GF-D8 (cell line): ENCODE measurements at places on chromosomes 7 and 10.

DNA sequence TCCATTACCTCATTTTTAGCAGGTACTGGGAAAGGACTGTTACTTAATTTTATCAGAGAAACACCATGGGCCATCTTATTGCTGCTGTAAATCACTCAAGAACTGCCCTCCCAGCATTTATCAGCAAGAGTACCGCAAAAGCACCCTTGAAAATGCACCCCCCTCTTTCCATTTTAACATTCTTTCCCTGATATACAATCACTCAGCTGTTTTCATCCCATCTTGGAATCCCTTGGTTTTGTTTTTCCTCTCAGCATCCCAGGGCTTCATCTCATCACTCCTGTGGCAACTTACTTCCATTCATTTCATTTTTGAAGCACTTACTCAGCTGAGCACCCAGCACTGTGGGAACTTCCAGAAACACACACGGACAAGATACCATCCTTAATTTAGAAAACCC is 36.5 kb downstream of the RAPGEF5 start:
- no peak for DNase-seq

DNA sequence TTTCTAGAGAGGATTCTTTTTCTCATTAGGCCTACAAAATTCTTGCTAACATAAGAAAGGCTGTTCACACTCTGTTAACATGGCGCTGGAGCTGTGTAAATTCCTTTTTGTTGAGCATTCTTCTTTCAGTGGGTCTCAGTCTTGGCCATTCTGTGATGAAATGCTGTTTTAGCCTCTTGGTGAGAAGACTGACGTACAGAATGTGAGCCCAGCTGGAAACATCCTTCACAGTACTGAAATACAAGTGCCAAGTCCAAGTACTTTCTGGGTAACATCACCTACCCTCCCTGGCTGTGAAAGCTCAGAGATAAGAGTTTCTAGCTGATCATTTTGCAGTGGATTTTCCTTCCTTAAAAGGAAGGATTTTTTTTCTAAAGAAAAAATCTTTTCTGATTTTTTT is 231.8 kb downstream of the AHR start:
- no peak for DNase-seq

DNA sequence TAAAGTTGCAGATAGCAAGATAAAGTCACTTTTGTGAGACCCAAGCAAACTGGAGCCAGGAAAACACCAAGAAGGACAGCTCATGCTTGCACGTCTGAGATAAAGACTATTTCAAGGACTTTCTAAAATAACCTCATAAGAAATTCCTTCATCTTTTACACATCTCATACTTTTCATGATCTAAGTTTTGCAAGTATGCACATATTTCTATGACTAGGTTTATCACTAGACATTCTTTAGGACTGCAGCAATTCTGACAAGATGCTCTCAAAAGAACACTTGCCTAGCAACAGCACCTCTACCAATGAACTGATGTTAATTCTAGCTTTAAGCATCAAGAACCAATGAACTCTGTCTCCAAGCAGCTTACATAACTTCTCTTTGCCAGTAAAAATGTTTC is 457.6 kb downstream of the SEMA3D start:
- no peak for DNase-seq

DNA sequence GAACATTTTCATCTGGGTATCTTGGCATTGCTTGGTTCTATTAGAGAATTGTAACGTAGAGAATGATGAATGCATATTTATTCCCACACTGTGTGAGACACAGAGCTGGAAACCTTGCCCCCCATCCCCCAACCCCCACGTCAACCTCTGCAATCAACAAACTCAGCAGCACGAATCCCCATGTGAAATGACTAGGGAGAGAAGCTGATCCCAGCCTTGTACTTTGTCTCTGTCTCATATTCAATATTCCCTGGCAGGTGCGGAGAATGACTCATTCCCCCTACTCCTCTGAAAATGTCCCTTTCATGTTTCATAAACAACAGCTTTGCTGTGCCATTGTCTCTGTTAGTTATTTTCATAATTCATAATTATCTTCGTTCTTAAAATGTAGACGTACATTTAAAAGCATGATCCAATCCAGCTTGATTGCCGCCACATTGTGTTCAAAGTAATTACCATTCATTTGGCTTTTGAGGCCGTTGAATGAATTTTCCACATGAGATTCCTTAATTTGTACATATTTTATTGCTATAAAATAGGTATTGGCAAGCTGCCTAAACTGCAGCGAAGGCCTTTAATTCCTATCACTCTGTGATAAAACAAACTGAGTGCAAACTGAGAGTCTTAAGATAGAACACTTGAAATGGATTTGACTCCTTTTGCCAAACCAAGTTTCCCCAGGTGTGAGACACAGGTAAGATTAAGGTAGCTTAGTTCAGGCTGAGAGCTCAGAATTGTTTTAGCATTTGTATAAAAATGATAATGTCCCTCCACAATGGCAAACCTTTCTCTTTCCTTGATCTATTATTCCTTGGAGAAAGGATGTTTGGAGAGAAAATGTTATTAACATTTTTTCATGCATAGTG is 920.2 kb downstream of the TYW1 start:
- DNase-seq, result no peak

GRCh38 chr10:106214243-106214642 is 950.3 kb downstream of the SORCS1 start:
- no peak for DNase-seq

- no peak for DNase-seq
These were observed 359.2 kb upstream of the AOAH start for GRCh38 chr7:37083311-37084096.

GRCh38 chr7:149569025-149569725 is 71.6 kb upstream of the ZNF746 start:
- DNase-seq, result no peak

- DNase-seq, result no peak
These were observed 44.0 kb upstream of the ANK3 start for GRCh38 chr10:60433684-60434083.

- DNase-seq, result no peak
These were observed 32.9 kb downstream of the SHTN1 start for GRCh38 chr10:116972131-116972530.

GRCh38 chr7:154675560-154675959 is 327.4 kb downstream of the PAXIP1 start:
- DNase-seq, result no peak

DNA sequence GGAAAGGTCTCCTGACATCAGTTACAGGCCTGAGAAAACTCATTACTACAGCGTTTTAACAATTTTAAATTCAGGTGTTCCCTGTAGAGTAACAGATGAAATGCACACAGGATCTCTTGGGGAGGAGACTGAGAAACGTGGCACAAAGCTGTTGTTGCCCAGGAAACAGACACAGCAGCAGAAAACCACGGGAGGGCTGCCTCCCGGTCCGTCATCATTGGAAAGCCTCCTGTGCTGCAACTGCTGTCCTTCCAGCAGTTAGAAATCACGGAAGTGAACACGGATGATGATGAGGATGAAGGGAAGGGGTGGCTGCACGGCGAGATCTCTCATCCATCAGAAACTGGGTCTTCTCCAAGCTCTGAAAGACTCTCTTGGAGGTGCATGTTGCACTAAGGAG is 94.6 kb upstream of the RNF32 start:
- no peak for DNase-seq

DNA sequence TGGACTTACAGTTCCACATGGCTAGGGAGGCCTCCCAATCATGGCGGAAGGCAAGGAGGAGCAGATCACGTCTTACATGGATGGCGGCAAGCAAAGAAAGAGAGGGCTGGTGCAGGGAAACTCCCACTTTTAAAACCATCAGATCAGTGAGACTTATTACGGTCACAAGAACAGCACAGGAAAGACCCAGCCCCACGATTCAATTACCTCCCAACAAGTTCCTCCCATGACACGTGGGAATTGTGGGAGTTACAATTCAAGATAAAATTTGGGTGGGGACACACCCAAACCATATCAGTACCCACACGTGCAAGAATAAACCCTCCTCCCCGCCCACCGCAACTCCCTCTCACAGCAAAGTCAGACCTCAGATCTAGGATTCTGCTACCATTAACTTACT is 4.5 kb upstream of the AIFM2 start:
- no peak for DNase-seq

- no peak for DNase-seq
These were observed 7.8 kb upstream of the HERC4 start for GRCh38 chr10:68082872-68083271.

- no peak for DNase-seq
These were observed 410.8 kb downstream of the SFMBT2 start for GRCh38 chr10:7000061-7000460.

DNA sequence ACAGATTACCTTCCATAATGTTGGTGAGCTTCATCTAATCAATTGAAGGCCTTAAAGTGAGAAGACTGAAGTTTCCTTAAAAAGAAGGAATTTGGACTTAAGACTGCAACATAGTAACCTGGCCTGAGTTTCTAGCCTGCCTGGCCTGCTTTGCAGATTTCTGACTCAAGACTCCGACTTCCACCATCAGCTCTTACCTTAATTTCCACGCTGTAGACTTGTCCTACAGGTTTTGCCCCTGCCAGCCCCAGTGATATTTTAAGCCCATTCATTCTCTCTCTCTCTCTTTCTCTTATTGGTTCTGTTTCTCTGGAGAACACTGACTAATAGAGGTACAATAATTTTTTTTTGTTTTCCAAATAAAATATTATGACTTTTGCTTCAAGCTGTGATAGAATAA is 862.3 kb upstream of the GHITM start:
- no peak for DNase-seq

- no peak for DNase-seq
These were observed 66.1 kb upstream of the PDZD8 start for GRCh38 chr10:117441361-117441760.

DNA sequence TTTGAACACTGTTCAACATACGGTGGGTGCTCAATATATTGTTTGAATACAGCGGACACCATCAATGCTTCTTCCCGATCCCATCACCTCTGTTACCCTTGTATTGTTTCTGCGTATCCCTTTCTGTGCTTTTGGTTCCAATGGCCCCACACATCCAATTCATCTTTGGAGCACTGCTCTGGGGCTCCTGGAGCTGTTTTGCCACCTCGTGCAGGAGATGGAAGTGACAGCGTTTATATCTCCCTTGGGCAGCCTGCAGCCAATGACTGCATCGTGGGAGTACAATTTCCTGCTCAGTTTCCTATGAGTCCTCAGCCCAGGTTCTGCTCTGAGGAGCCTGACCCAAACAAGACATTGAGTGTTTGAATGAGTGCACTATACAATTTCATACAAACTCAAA is 50.2 kb upstream of the PIK3CG start:
- no peak for DNase-seq

GRCh38 chr10:106511917-106512316 is 652.6 kb downstream of the SORCS1 start:
- DNase-seq, result no peak

DNA sequence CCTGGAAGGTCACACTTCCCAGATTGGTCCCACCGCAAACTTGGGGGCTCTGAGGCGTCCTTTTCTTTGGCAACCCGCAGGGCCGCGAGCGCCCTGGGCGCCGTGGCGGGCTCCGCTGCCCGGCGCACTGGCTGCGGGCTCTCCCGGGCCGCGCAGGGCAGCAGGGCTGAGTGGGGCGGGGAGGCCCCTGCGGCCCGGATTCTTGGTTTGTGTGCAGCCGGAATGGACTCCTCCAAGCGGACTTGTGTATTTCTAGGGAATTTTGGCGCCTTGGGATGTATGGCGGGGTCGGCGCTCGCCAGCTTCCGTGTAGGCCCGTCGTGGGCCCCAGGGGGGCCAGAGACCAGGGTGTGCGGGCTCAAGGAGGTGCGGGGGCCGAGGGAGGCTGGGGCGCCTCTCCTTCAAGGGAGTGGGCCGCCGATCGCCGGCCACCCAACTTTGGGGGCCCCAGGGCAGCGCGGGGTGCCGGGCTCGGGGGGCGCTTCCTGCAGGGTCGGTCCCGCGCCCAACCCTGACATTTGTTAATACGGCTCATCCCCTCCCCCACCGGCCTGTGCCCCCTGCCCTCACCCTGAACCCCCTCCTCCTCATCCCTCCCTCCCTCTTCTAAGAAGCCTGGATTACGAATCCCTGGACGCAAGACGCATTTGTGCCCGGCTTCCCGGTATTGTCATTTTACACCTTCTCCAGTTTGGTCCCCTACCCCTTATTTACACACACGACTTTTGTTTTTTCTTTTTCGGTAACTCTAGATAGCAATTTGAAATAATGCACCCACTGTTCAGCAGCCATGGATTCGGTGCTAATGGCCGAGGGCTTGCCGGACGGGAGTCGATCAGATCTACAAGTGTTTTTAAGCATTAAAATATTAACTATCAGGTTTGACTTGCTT is 2.5 kb downstream of the TCF7L2 start:
- DNase-seq, result no peak
